Renal pelvis (tissue), 12 donors: ENCODE measurements at places on chromosomes 7 and 10. TPM values are rescaled to one million over a fixed set of nuclear protein-coding genes. Genes with fewer than 3 reads are reported as not detected.

GRCh38 chr7:91436655-91437054 is 172.4 kb downstream of the FZD1 start:
- no peak for DNase-seq

DNA sequence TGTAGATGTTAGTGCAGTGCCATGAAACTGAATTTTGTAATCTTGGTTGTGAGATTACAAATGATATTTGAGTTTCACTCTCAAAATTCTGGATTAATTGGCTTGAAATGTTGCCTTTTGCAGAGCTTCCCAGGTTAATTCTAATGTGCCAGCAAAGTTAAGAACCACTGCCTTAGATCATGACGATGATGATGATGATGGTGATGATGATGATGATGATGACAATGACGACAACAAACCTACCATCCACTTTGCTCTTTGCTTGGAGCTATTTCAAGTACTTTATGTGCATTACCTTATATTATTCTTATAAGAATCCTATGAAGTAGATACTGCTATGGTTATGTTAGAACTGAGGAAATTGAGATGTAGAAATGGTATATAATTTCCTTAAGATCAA is 261.6 kb downstream of the CNTNAP2 start:
- no peak for DNase-seq

DNA sequence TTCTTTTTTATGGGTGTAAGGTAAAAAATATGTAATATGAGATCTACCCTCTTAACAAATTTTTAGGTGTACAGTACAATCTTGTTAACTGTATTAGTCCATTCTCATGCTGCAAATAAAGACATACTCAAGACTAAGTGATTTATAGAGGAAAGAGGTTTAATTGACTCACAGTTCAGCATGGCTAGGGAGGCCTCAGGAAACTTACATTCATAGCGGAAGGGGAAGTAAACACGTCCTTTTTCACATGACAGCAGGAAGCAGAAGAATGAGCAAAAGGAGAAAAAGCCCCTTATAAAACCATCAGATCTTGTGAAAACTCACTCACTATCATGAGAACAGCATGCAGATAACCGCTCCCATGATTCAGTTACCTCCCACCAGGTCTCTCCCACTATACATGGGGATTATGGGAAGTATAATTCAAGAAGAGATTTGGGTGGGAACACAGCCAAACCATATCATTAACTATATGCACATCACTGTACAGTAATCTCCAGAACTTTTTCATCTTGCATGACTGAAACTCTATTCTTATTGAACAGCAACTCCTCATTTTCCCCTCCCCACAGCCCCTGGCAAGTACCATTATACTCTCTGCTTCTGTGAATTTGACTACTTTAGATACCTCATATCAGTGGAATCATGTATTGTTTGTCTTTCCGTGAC is 127.4 kb downstream of the WNT2 start:
- no peak for DNase-seq

DNA sequence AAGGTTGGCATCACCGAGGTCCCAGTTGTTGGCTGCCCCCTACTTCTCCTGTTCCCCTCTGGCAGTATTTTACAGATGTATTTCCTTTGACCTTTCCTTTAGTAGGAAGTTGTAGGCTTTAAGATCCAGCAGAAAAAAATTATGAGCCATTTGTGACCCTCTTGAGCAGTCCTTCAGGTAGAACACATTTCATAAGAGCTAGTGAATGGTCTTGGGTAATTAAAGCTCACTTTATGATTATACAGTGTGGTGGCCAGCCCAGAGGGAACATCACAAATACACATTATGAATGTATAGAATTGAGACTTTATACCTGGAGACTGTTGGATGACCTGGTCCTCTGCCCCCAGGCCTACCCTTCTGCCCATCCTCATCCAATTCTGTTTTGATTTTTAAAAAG is 57.0 kb downstream of the KAT6B start:
- no peak for DNase-seq

DNA sequence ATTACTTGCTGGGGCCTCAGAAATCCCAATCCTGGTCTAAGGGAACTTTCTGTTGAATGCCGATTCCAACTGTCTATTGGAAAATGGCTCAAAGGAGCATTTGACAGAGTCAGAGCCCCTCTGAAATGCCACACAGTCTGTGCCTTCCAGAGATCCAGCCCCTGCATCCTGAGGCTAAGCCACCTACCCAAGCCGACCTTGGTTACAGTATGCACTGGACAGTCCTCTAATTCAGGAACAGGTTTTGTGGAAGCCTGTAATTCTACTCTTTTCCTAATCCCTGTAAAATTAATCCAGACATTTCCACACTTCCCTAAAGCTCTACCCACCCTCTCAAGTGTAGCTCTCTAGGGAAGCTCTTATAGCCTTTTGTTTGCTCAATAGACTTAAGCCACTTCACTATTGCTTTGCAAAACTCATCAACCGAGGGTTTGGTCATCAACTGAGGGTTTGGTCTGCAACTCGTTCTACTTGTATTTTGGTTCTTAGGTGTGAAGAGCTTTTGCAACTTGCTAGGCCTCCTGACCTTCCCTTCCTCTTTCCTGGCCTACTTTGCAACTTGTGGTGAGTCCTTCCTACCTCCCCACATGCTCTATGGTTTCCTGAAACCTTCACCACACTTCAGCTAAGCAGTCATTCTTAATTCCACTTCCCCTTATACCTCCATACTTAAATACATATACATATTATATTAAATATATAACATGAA is 364.8 kb downstream of the SFMBT2 start:
- DNase-seq, result no peak

The GCK gene
- 3.0 TPM for polyA plus RNA-seq
